ENCODE measurements at places on chromosomes 3 and 15. TPM values are rescaled to one million over a fixed set of nuclear protein-coding genes. Genes with fewer than 3 reads are reported as not detected.

Gene FSD2
- total RNA-seq: not detected

Gene ARNT2
- total RNA-seq: 13.8 TPM

Gene ZNF501
- 5.3 TPM for total RNA-seq

Gene CPNE9
- total RNA-seq: 4.4 TPM

Gene PRSS50
- total RNA-seq: 0.47 TPM

All from H1 (cell line).